ENCODE measurements at places on chromosomes 16 and 17.

DNA sequence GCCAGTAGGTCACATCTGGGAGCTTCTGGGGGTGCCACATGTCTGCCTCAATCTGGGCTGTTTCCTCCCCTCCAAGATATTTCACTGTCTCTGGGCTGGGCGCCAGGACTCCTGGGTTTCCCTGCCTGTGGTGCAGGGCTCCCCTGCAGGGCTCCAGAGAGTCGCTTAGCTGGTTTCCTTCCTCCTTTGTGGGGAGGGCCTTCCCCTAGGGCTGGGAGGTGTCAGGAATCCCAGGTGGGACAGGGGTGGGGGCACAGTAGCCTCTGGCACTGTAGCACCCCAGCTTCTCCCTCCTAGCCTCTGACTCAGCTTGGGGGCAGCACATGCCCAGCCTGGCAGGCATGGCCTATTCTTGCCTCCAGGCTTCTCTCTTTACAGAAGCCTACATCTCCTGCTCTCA is 2.6 kb downstream of the RARA start:
- no peak for DNase-seq

DNA sequence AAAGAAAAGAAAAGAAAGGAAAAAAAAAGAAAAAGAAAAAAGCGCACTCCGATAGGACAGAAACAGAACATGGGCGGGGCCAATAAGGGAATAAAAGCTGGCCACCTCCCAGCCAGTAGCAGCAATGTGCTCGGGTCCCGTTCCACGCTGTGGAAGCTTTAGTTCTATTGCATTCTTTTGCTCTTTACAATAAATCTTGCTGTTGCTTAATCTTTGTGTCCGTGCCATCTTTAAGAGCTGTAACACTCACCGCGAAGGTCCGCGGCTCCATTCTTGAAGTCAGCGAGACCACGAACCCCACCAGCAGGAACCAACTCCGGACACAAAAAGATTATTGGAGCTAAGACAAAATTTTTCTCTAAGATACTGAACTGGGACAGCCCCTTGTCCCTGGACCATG is 3.1 kb upstream of the ARL5C start:
- DNase-seq = no peak

DNA sequence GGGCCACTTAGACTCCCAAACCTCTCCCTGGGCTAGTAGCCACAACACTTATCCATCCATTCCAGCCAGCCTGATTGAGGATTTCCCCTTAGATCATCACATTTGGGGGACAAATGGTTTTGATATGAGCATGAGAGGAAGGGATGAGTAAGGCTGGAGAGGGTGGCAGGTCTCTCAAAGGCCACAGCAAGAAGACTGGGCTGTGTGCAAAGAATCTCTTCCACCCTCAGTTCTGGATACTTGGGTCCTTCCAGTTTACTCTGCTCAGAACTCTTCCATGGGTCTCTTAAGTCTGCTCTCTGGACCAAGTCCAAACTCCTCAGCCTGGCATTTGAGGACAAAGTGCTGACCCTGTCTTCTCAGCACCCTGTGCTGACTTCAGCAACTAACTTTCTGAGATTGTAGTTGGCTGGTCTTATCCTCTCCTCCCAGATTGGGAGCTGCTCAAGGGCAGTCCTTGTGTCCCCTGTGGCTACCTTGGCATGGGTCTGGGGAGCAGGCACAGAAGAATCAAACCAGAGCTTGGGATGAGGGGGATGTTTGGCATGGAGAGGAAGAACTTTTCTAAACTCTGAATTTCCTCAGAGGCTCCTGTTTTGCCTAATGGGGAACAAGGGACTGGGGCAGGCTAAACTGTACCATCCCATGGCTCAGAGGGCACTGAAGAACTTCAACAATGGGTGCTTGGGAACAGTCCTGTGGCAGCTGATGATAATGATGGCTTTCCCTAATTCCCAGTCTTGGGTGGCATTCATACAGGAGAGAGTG is 3.1 kb upstream of the NFATC3 start:
- DNase-seq = no peak

GRCh38 chr17:59405944-59406705 is 74.7 kb downstream of the YPEL2 start:
- DNase-seq = no peak

DNA sequence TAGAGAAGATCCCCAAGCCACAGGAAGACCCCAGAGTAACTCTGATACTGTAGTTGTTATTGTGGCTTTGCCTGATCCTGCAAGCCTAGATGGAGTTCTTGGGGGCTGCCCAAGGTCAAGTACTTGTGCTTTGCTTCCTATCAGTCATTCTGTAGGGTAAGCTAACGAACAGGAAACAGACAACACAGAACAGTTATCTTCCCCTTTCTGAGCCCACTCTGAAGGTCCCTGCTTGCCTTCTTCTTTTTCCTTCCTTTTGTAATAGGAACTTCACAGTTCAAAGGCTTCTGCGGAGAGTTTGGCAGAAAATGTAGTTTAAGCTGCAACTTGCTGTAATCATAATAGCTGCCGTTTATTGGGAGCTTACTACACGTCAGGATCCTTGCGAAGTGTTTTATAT is 494.1 kb upstream of the ERCC4 start:
- no peak for DNase-seq

- DNase-seq = no peak
Measured at GRCh38 chr17:11813871-11814270, 183.4 kb downstream of the ZNF18 start.

DNA sequence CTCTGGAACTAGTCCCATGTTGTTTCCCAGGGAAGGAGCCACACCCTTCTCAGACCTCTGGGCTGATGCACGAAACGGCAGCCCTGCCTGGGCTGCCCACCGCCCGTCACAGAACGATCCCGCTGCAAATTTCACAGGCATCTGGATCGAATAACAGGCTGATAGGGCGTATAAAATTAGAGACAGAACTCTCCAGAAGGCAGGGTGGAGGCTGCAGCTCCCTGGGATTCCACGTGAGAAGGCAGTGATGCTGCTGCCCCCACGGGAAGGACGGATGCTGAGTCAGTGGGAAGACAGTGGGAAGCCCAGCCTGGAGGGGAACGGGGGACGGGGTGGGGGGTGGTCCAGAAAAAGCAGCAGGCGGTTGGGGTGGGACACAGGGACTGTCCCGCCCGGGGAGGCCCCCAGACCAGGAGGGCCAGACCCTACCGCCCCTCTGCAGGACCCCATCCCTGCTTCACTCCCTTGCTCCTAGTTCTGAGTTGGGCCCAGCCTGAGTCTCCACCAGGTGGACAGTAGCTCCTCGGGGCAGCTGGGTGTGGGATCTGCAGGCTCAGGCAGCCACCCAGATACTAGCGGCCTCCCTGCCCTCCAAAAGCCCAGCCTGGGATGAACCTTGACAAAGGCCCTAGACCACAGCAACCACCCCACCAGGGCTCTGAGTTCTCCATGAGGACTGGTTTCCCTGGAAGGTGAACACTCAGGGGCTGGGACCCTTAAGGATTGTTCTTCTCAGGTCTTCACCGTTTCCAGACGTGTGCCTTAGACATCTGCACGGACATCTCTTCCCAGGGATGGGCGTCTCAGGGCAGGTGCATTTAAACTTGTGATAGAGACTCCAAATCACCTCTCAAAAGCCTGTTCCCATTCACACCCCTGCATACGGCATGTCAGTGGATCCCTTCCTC is 117.8 kb downstream of the METRNL start:
- no peak for DNase-seq

- no peak for DNase-seq
Measured at GRCh38 chr17:40457964-40458791, 14.9 kb downstream of the IGFBP4 start.

DNA sequence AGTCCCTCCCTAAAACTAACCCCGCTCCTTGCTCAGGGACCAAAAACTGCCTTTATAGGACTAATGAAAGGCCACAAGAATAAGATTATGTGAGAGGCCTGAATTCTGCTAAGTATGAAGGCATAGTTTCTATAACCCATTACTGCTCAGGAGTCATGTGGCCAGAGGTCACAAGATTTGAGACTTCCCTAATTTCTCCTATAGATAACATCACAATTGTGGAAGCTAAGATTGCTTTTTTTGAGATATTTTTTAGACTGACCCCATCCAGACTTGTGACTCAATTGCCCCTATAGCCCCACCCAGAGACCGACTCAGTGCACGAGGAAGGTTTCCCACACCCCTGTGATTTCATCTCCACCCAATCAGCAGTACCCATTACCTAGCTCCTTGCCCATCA is 504.1 kb upstream of the GOT2 start:
- DNase-seq = no peak

DNA sequence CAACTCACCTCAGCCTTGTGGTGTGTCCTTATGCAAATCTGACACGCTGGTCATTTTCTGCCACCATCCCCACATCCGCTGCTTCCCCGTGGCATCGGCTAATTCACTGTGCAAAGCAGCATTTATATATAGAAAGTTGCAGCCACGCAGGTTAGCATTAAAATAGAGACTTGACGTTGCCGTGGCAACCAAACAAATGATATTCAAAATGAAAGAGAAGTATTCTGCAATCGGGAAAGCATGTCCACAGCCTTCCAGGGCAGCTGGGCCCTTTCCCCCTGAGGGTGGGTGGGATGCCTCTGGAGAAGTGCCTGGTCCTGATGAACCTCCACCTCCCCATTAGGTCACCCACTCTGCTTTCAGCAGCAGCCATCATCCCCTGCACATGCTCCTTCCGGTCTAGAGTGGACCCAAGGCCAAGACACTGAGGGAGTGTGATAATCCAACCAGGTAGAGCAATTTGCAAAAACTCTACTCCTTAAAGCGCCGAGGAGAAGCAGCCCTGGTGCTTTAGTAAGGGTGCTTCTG is 138.7 kb downstream of the GAS7 start:
- no peak for DNase-seq

- DNase-seq = no peak
Measured at GRCh38 chr17:72135546-72136325, 14.9 kb downstream of the SOX9 start.

- no peak for DNase-seq
Measured at GRCh38 chr16:28279006-28279405, 13.3 kb upstream of the SBK1 start.

- no peak for DNase-seq
Measured at GRCh38 chr17:71232801-71233559, 887.8 kb upstream of the SOX9 start.

DNA sequence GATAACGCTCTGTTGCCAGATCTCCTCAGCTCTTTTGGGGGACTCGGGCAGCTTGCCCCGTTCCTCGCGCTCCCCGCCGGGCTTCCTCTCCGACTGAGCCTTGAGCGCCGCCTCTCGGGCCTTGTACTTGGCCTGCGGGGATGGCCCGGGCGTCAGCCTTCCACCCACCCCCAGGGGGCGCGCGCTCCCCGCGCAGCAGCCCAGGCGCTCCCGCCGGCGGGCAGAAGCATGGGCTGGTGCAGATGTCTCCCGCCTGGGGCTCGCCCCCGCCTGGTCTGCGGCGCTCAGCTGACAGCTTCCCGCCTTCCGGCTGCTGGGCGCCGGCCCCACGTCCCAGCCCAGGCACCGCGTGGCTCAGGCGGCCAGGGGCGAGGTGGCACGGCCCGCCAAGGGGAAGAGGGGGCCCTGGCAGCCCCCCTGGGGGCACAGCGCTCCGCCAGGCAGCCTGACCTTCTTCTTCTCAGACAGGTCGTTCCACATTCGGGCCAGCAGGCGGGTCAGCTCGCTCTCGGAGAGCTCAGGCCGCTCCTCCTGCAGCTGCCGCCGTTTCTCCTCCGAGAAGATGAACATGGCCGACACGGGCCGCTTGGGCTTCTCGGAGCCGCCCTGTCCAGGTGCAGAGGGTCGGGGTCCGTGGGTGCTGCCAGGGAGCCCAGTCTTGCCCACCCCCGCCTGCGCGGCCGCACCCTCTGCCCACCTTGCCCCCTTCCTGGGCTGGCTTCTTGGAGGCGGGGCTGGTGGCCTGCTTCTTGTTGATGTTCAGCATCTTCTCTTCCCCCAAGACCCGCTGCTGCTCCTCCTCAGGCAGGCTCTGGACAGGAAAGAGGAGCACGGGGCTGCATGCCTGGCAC is 8.9 kb downstream of the UBTF start:
- peak; percentile 63 for DNase-seq

GRCh38 chr17:66953630-66954020 is 10.9 kb upstream of the CACNG4 start:
- DNase-seq = no peak

DNA sequence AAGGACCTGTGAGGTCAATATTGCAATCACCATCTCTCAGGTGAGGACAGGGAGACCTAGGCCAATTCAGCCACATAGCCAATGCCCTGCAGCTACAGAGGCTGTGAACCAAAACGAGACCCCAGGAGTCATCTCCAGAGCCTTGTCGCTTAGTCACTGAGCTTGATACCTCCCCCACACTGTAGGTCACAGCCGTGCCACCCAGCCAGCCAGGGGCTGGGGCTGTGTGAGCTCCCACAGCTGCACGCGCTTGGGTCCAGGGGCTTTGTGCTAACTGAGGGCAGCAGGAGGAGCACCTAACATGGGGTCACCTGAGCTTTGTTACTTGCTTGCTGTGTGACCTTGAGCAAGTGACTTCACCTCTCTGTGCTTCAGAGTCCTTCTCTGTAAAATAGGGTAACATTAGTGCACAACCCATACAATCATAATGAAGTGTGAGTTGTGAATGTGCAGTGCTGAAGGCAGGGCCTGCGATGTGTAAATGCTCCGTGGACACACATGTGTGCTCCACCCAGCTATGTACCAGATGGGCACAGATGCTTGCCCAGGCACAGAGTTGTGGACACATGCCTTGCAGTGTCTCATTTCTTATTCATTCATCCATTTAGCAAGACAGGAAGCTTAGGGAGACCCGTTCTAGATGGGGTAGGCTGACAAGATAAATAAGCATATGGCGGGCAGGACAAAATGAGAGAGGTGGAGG is 25.9 kb downstream of the SBK1 start:
- no peak for DNase-seq

GRCh38 chr16:15928261-15929104 is 20.9 kb upstream of the ABCC1 start:
- DNase-seq = no peak

GRCh38 chr16:27943766-27944165 is 119.7 kb downstream of the GSG1L start:
- no peak for DNase-seq

GRCh38 chr17:6437466-6437865 is 2.5 kb upstream of the AIPL1 start:
- DNase-seq = no peak

GRCh38 chr16:84555418-84556196 is 51.1 kb upstream of the MEAK7 start:
- DNase-seq = no peak

GRCh38 chr17:63998050-63998720 is at the start of gene PRR29:
TSS of gene PRR29 (plus strand) at chr17:63998351. CDS start at chr17:63998365, 14 bp downstream.
- no peak for DNase-seq

GRCh38 chr17:1414001-1414574 is 14.1 kb upstream of the YWHAE start:
- no peak for DNase-seq

- DNase-seq = no peak
Measured at GRCh38 chr16:54280751-54281150, 5.8 kb downstream of the IRX3 start.

DNA sequence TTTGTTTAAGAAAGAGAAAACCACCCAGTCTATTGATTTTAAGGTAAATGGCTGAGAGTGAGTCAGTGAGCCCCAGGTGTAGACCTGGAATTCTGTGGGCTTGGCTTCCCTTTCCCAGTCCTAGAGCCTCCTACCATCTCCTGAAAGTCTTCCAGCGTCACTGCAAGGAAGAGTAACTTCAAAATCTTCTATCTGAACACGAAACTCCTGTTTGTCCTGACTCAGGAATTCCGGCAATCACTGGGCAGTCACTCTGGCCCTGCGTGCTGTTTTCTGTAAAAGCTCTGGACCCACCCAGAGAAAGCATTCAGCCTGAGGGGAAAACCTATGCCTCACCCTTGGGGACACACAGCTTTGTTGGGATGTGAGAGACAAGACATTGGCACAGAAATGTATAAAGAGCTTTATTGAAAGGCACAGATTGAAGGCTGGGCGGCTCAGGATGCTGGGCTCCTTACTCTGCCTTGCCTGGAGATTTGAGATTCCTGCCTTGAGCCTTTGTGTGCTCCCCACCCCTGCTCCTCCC is 15.9 kb downstream of the MINK1 start:
- no peak for DNase-seq
